ENCODE measurements at places on chromosomes 12 and 14.

- DNase-seq, result peak; percentile 76
These were observed 192.1 kb upstream of the GARIN6 start for GRCh38 chr12:99455350-99456035.

DNA sequence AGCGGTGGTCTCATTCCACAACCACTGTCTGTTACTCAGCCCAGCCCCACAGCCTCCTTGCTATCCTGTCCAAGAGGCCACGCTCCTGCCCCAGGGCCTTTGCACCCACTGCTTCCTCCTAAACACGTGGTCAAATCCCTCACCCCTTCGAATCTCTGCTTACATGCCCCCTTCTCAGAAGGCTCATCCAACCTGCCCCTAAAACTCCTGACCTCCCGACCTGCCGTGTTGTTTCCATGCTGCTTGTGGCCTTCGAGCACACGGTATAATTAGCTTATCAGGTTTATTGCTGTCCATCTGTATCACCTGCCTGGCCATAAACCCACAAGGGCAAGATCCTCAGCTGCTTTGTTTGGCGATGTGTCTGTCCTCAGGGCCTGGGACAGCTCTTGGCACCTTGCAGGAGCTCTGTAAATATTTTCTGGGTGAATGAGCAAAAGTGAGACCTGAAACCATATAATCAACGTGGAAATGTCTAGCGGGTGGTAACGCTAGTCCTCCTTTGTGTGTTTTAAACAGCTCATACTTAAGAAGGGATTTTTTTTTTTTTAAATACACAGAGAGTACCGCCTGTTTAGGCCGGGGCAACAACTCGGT, 36.0 kb downstream of the SCARB1 start:
- DNase-seq, result peak; percentile 77

DNA sequence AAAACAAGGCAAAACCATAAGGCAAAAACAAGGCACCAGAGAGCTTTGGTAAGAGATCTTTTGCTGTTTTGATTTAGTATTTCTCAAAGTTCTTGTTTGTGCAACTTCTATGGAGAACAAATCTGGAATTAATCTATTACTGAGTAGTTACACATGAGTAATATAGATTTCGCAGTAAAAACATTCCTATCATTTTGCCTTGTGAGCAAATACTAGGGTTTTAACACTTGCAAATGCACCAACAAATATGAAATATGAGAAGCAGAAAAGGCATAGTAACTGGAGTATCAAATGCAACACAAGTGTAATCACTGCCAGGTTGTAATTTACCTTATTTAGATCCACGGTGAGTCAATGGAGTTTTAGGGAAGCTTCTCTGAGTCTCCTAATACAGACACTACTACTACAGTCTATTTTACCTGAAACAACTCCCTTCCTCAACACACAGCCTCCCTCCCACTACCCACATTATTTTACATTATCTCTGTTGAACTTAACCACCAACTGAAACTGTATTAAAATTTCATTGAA, 324.1 kb downstream of the FLRT2 start:
- no peak for DNase-seq

DNA sequence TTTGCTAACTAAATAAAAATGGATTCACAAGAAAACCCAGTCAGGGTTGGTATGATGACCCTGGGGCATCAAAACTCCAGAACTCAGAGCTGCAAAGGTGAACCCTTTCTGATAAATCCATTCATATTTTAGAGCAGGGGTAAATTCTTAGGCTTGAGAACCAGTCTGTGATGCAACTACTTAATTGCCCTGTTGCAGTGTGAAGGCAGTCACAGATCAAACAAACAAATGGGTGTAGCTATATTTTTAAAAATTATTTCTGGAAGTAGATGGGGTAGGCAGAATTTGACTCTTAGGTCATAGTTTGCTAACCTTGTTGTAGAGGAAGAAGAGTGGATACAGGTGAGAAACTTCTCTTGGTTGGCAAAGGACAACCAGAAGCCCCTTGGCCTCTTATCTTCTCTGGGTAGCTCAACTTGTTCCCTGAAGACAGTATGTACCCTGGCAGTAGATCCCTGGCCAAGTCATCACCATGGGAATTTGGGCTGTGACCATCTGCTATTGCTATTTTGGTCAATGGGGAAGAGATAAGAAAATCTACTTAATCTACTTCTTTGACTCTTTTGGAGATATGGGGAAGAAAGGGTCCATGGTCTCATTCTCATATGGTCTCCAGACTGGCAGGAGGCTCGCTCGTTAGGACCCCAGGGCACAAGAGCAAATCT, 216.1 kb downstream of the PPM1H start:
- no peak for DNase-seq

- DNase-seq, result peak; percentile 50
These were observed 24.7 kb upstream of the HIF1A start for GRCh38 chr14:61670576-61670975.
